ENCODE measurements at places on chromosomes 5 and 9.

DNA sequence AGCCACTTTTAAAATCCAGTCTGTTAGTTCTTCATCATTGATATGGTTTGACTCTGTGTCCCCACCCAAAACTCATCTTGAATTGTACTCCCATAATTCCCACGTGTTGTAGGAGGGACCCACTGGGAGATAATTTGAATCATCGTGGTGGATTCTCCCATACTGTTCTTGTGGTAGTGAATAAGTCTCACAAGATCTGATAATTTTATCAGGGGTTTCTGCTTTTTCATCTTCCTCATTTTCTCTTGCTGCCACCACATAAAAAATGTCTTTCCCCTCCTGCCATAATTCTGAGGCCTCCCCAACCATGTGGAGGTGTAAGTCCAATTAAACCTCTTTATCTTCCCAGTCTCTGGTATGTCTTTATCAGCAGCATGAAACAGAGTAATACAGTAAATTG is 26.9 kb upstream of the SH3TC2 start:
- DNase-seq, result no peak

GRCh38 chr5:171986772-171987171 is 19.7 kb downstream of the FBXW11 start:
- peak; percentile 27 for DNase-seq

DNA sequence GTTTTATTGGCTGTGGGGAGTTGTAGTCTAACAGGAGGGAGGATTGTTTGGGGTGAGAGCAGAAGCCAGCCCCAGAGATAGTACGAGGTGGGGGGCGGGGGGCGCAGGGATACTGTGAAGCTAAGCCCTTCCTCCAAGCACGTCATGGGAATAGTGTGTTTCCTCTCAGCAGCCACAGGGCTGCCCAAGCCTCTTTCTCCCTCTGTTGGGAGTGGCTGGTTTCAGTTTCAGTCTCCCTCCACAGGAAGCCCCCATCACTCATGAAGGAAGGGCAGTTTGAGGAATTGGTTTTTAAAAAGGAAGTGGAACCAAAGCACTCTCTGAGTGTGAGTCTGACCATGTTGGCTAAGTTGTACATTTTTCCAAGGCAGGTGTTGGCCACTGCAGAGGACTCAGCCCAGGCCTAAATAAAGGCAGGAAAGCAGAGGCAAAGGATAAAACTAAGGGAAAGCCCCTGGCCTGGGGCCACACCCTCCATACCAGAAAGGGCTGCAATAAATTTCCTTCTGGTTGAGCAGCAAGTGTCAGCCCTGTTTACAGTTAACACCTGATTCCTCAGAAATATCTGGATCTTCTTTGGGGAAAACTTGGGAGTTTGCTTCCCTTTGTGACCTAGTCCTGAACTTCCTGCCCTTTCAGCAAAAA is 3.2 kb downstream of the RAB24 start:
- no peak for DNase-seq

DNA sequence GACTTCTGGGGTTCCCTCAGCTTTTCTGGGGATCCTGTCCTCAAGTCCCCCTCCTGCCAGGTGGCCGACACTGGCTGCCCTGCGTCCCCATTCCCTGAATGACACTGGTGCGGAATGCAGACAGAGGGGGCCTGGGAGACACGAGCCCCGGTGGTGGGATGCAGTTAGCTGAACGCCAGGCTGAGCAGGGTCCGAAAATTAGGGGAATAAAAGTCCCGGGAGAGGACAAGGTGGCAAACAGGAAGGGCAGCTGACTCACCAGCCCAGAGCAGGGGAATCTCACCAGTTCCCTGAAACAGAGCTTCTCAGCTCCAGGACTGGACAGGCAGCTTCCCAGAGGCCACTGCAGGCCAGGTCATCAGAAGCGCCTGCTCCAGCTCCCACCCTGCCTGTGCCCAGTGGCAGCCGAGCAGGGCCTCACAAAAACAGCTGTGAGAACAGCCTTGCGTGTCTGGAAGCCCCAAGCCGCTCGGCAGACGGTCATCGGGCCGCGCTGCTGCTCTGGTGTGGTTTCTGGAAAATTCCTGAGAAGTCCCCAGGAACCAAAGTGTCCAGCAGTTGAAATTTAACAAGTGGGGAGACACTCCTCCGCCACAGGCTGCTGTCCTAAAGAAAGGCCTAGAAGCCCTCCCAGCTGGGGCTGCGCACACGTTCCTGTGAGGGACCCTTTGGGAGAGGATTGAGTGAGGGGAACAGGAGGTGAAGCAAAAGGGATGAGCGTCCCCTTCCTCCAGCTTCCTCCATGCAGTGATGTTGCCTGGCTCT is 47.6 kb upstream of the EXOC3 start:
- no peak for DNase-seq
